ENCODE measurements at places on chromosomes 3 and 15. TPM values are rescaled to one million over a fixed set of nuclear protein-coding genes. Genes with fewer than 3 reads are reported as not detected.

- DNase-seq, result no peak
Measured at GRCh38 chr3:49164983-49165720, 979 bp downstream of the CCDC71 start.

- no peak for DNase-seq
Measured at GRCh38 chr3:37907906-37908305, 46.2 kb downstream of the CTDSPL start.

DNA sequence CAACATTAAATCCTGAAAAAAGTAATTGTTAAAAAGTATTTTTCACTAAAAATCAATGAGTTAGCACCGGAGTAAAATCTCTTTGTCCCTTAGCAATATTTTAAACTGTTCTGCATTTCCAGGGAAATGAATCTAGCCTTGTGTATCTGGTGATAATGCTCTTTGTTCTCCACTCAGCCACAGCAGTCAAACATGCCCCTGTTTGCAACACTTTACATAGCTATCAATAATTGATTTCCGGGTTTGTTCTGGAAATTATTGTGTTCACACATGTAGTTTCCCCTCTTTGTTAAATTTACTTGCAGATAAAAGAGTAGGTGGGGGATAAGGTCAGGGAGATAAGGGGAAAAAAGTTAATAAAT is 3.6 kb upstream of the A4GNT start:
- no peak for DNase-seq

DNA sequence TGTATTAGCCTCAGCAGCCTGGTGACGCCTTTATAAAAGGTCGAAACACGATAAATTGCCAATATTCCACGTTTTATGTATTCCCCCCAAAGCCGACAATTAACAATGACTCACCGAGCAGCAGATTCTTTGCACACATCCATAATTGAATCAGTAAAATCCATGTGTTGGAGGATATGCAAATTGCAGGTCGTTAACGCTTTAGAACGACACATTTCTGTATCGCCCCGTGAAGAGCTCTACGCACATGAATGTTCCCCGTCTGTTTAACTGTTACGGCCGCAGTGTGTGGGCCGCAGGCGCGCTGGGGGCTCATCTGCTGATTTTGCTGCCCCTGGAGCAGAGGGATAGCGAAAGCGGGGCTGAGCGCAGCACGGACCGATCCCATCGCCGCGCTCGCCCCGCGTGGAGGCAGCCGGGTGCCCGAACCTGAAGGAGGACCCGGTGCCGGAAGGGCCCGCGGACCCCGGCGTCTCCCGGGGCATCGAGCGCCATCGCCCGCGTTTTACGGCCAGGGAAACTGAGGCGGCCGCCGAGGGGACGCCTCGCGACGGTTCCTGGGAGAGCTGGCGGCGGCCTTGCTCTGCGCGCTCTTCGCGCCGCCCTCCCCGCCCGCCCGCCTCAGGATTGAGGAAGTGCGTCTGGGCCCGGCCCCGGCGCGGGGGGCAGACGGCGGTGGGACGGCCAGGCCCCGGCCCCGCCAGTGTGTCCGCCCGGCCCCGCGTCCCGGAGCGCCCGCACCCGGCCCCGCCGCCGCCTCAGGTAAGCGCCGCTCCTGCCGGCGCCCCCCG is at the start of gene LRRK1:
TSS of gene LRRK1 (plus strand) at position 668 of the 791 bp plus-strand sequence. CDS start 5,276 bp downstream, outside the sequence.
- peak; percentile 29 for DNase-seq

DNA sequence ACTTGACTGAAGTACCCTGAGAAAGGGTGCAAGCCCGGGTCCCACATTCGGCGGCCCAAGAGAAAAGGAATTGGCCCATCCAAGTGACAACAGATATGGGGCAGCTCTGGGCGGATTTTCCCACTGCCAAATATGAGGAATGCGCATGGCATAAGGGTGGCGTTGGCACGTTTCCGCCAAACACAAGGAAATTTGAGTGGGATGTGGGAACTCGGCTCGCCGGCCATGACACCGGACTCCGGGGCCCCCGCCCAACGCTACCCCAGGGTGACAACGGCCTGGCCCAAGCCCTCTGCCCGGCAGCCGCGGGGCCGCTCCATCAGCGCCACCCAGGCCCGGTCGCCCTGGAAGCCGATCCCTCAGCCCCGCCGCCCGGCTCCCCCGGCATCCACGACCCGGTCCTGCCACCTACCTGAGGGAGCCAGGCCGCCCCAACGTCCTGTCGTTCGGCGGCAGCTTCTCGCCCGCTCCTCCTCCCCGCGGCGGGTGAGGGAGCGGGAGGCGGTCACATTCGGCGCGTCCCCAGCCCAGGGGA is 449 bp downstream of the RAF1 start:
- peak; percentile 52 for DNase-seq

DNA sequence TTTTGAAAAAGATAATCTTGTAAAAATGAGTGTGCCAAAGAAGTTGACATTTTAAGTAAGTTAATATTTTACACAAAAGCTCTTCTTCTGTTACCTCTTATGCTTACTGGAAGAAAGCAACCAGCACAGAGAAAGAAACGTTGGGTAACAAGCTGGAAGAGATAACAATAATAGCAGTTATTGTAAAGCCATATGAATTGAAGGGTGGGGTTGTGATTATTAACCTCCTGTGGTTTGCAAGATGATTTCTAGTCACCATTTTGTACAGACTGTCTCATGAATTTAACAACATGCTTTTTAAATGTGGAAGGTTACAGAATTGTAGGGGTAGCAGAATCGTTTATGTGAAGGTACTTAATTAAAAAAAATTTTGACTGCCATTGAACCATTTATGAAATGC is 9.2 kb downstream of the RAP2B start:
- DNase-seq, result no peak

DNA sequence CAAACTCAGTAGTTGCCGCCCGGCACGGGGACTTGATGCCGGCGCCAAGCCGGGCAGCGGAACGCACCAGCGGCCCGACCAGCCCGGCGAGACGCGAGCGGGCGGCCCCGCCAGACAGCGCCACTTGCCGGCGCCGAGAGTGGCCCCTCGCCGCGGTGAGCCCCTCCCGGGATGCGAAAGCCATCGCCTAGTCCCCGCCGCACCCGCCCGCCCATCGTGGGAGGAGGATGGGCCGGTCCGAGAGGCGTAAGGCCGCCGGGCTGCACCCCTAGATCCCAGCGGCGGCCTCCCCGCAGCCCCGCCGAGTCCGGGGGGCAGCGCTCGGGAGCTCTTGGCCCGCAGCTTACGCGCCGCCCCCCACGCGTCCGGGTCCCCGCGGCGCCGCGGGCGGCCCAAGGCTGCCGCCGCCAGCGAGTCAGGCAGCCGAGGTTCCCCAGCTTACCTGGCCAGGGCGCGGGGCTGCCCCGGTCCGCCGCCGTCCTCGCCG is 609 bp downstream of the GOLGA8A start:
- peak; percentile 35 for DNase-seq

DNA sequence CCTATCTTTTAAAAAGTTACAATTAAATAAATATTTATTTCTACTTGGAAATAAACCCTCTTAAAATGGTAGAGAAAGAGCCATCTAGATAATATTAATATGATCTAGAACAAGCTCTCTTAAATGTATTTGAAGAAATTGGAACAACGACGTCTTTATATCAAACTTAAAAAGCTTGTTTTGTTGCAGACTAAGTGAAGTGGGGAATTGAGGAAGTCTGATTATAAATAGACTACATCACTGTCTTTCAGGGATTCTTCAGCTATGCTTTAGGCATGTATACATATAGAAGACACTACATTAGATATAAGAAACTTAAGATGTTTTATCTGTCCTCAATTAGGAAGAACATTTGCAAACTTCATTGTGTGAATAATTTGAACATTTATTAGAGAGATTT is 1.8 kb downstream of the BCHE start:
- peak; percentile 27 for DNase-seq

DNA sequence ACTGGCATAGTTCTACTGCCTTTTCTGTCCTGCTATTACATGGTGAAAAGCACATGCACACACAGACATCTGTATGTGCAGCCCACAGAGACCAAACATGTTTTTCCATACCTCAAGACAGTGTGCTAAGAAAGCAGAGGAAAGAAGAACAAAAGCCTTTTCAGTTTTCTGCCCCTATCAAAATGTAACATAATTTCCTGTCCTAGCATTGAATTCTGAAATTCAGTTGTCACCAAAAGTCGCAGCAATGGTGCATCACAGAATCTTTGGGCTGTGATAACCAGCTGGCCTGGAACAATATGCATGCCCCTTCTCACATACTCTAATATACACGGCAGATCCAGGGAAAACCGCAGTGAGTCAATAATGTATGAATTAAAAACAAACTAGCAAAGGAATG is 153.8 kb upstream of the RAP2B start:
- no peak for DNase-seq

GRCh38 chr15:68385671-68386586 is 46.0 kb downstream of the ITGA11 start:
- no peak for DNase-seq

DNA sequence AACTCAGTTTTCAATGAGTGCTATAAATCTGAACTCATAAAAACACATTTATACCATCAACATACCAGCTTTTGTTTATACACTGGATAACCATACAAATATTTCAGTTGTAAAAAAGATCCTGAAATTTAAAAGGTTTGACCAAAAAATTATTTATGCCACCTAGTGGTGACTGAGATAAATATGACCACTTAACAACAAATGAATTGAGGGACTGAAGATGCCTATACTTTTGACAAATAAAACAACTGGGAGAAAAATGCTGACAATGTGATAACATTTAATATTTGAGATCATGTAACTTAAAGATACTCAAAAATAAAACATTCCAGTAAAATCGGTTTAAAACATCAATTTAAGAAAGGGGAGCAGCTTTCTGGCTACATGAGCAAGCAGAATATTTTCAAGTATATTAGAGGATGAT is 30.4 kb downstream of the ATG3 start:
- DNase-seq, result peak; percentile 41

DNA sequence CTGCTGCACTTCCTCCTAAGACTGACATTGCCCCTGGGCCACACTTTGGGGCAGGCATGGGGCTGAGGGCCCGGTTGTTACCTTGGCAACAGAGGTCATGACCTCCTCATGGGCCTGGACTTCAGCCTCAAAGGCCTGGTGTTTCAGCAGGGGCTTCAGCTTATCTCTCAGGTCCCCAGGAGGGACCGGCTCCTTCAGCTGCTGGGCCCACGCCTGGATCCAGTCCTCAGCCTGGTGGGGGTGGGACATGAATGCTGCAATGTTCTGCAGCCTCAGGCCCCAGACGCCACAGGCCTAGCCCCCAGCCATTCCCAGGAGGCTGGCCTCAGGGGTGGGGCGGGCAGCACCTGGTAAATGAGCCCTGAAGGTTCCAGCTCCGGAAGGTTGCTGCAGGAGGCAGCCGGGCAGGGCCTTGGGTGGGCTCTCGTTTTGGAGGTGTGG is 27.6 kb downstream of the SPTBN5 start:
- DNase-seq, result no peak

- DNase-seq, result peak; percentile 92
Measured at GRCh38 chr3:107767897-107768605, 245.3 kb downstream of the BBX start.

GRCh38 chr3:58536501-58537411 is at the start of gene ACOX2:
Gene ACOX2 (minus strand): TSS chr3:58537190. CDS start chr3:58535106, 2,084 bp downstream.
- peak; percentile 92 for DNase-seq

DNA sequence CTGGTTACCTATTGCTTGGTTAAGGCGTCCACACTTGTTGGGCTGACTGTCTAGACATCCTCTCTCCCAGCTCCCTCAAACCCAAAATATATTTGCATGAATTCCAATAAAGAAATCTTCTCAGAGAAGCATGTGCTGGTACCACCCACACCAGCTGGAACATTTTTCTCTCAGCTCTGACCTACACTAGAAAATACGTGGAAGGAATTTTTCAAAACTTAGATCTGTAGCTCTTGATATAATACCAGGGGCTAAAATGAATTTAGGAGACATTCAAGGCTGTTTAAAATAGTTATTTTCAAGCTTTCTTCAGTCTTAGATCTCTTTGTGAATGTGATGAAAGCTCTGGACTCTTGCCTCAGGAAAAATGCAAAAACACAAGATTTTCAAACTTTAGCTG is 590.4 kb downstream of the PDCD6IP start:
- peak; percentile 90 for DNase-seq

- no peak for DNase-seq
Measured at GRCh38 chr15:78507831-78508160, 419 bp downstream of the HYKK start.

- DNase-seq, result no peak
Measured at GRCh38 chr3:81451611-81452010, 309.8 kb downstream of the GBE1 start.

GRCh38 chr3:127959873-127960272 is 44.8 kb downstream of the KBTBD12 start:
- no peak for DNase-seq

Gene WWTR1
- total RNA-seq, result 110 TPM

Gene DAZL
- total RNA-seq, result 2.9 TPM

Gene RTP1
- total RNA-seq, result not detected

Gene ARPIN
- total RNA-seq, result 16.6 TPM

Gene SAMD7
- 1.9 TPM for total RNA-seq

Gene PARP15
- total RNA-seq, result 4.3 TPM

Gene SH2D7
- total RNA-seq, result 0.24 TPM

Gene HHLA2
- total RNA-seq, result 1.4 TPM

Gene RAB11A
- total RNA-seq, result 54.2 TPM

Gene VIPR1
- 4.1 TPM for total RNA-seq
